ENCODE measurements at places on chromosomes 7 and 10.

DNA sequence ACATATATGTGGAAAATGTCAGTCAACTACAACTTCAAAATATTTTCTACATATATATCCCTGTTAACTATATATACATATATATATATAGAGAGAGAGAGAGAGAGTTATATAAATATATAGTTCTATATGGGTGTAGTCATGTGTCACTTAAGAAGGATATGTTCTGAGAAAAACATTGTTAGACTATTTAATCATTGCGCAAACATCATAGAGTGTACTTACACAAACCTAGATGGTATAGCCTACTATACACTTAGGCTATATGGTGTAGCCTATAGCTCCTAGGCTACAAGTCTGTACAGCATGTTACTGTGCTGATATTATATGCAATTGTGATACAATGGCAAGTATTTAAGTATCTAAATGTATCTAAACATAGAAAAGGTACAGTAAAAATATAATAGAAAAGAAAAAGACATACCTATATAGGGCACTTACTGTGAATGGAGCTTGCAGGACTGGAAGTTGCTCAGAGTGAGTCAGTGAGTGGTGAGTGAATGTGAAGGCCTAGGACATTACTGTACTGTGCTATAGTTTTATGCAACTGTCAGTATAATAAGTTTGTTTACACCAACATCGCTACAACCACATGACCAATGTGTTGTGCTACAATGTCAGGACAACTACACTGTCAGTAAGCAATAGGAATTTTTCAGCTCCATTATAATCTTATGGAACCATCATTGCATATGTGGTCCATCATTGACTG, 18.0 kb upstream of the FGL2 start:
- no peak for DNase-seq

- no peak for DNase-seq
Measured at GRCh38 chr7:49781996-49782395, 8.6 kb downstream of the VWC2 start.

DNA sequence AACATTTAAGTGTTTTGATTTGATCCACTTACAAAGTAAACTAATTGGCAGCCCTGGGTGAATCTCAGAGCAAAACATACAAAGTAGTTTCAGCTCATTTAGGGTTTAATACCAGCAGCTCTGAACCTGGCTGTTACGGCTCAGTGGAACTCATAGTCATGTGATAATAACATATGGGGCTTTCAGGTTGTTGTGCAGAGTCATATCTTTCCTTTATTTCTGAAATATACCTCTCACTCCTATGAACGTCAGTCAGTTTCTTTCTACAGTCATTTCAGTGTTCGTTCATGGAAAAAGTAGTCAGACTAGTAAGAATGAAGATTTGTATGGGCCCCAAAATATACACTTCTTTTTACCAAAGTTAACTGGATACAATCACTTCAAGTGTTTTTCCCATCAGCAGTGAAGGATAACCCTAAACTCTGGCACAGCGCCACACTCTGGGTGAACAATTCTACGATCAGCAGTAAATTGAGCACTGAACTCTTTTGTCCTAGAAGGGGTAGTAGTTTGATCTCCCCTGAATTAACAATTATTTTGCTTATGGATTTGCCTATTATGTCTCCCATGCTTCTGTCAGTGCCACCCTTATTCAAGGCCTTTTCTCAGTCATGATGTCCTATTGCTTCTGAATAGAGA, 218.6 kb downstream of the THSD7A start:
- DNase-seq: no peak

DNA sequence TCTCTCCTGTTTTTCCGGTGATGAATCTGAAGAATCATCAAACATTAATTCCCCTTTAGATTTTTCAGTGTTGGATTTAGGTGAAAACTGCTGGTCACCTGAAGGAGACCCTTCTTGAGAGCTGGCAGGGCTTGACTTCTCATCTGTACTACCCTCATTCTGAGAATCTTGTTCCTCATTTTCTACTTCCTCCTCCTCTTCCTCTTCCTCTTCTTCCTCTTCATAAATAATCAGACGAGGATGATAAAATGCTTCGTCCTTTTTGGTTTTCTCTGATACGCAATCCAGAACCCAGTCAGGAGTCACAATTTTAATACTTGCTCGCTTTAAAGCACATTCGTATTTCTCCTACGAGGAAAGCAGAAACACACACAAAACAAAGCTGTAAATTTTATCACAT, 26.9 kb downstream of the PAXIP1 start:
- DNase-seq: no peak

DNA sequence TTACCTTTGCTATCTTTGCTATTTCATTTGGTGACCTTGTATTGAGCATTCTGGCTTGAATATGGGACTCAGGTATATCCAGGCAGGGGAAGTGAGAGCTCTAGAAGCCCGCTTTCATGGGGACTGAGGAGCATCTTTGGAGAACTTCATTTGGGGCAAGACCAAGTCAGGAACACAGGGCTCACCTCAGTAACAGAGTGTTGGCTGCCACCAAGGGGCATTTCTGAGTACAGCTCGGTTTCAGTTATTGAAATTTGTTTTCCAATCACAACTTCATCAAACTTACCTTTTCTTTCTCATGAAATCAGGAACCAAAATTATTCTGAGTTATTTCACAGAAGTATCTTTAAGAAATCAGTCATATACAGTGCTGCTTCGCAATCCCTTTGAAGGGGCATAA, 337.2 kb downstream of the C7orf25 start:
- DNase-seq: no peak

DNA sequence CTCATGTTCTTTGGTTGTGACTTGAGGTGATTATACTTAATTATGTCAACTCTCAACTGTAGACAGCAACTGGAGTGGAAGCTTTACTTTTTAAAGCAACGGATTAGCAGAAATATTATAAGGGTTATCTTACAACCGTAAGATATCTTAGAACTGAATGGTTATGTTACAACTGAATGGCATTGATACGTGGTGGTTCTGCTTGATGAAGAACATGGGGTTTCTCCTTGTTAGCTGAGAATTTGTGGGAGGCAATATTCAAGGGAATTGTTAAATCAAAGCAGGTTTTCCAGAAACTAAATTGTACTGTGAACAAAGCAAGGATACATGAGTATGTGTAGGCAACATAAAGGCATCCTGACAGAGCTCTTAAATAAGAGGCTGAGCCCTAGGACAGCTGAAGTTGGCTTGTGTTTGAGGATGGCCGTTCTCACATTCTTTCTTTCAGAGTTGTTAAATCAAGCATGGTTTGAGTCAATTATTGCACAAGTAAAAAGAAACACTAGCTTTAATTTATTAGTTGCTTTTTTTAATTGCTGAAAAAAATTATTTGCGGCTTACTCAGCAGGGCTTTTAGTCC, 350.0 kb downstream of the PLXDC2 start:
- DNase-seq: no peak

GRCh38 chr7:43645699-43646226, 62.9 kb downstream of the STK17A start:
- no peak for DNase-seq

GRCh38 chr7:114152314-114152938, 233.6 kb upstream of the PPP1R3A start:
- DNase-seq: no peak

DNA sequence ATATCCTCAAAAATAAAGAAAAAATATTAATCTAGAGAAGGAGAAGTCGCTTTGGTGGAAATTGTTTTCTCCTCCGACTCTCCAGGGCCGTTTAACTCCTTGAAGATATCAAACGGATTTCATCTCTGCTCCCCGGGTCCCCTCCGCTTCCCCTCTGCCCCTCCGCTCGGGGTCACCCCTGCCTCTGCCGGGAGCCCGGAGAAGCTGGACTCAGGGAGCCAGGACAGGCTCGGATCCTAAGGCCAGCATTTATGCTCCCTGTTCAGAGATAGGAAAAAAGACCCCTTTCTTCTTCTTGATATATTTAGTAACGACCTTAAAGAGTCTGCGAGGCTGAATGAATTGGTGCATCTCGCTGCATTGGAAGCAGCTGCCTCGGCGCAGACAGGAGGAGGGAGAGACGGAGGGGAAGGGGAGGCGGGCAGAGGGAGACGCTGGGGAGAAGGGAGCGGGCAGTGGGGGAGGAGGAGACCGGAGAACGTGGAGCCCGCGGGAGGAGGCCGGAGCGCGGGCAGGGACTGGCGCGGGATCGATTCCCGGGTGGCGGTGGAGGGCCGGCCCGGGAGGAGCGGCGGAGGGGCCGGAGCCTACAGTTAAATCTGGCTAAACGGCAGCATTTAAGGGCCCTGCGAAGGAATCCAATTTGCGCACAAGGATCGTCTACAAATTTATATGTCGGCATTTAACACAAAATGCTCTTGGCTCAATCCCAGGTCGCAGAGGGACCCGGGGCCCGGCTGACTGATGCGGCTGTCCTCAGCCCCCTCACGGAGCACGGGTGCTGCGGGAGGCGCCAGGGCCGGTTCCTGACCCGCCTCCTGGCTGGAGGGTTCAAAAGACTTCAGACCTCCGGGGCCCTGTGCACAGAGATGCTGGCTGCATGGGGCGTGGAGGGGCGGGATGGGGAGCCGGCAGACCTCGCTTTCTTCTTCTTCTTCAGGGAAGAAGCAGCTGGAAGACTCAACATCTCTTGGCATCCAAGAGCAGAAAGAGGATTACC, 55.6 kb downstream of the CRTAC1 start:
- DNase-seq: no peak

DNA sequence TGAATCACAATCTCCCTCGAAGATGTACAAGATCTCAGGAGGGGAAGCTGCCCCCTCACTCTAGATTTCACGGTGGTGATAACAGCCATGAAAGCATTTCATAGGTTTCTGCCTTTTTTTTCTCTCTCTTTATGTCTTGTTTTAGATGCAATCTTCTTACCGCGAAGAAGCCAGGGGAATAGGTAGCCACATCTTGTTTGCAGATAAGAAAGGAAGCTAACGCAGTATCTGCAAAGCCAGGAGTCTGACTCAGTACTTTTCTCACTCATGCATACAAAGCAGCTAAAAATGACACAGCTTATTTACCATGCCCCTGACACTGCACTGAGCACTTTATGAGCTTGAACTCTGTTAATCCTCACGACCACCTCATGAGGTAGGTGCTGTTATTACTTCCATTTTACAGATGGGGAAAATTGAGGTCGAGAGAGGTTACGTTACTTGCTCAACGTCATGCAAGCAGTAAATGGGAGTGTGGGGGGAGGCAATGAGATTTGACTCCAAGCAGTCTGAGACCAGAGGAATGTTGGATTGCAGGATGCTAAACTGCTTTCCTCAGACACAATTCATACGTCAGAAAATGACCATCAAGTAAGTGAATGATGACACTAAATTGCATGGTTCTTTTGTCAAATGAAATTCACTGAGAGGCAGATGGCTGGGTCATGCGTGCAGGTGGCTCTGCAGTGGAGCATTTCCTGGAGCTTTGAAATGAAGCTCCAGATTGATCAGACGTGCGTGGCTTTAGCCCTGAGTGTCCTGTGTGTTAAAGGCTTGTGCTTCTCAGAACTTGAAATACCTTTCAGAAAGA, 3.3 kb downstream of the MAP3K8 start:
- no peak for DNase-seq

- no peak for DNase-seq
Measured at GRCh38 chr10:132546567-132547420, 9.2 kb downstream of the INPP5A start.

GRCh38 chr10:97456686-97457065, 10.7 kb downstream of the ZDHHC16 start:
- DNase-seq: no peak

DNA sequence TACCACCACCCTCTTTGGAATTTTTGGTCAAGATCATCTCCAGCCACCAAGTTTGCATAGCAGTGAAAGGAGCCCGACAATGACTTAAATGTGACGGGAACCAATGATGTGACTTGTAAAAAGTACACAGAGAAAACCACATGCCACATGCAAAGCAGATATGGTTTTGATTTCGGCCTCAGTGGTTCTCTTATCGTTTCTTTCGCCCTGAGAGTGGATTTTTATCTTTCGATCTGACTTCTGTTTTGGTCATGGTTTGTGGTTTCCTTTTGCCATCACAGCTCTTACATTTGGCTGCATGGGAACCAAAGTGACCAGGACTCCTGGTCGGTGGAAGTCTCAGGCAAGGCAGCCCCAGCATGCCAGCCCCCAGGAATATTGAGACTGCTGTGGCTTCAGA, 31.5 kb downstream of the TCF7L2 start:
- DNase-seq: no peak

- peak; percentile 11 for DNase-seq
Measured at GRCh38 chr10:98795467-98795866, 348.7 kb upstream of the HPS1 start.

GRCh38 chr10:103281753-103282152, 4.8 kb downstream of the INA start:
- DNase-seq: peak; percentile 65

DNA sequence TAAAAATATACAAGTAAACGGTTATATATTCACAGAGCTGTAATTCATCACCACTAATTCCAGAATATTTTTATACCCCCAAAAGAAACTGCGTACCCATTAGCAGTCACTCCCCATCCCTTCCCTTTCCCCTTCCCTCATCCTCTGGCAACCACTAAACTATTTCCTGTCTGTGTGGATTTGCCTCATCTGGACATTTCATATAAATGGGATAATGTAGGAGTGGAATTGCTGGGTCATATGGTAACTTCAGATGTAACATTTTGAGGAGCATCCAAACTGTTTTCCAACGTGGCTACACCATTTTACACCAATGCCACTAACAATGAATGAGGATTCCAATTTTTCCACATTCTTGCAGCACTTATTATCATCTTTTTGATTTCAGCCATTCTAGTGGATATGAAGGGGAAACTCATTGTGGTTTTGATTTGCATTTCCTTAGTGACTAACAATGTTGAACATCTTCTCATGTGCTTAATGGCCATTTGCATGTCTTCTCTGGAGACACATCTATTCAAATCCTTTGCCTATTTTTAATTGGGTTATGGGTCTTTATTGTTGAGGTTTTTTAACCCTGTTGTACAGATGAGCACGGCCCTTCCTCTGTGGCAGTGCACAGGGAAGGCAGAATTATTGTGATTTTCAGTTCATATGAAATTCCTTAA, 79.2 kb downstream of the RBM20 start:
- no peak for DNase-seq

DNA sequence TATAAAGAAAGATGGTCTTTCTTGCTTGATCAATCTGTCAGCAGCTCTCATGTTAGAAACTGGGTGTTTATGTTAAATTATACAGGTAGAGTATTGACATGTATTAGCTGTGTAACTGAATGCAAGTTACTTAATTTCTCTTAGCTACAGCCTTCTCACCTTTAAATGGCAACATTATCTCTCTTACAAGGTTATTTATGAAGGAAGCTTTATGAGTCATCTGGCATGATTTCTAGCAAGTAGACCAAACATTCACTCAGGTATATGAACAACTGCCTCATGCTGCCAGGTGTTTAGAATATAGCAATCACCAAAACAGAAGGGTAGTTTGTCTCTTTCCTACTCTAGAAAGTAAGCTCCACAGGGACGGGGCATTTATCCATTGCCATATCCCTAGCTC, 8.5 kb downstream of the ARL4A start:
- no peak for DNase-seq

- no peak for DNase-seq
Measured at GRCh38 chr10:83863283-83863966, 275.9 kb upstream of the GHITM start.
